ENCODE measurements at places on chromosomes 13 and 19.

GRCh38 chr19:11489378-11489777, 8.5 kb upstream of the ELAVL3 start:
- no peak for DNase-seq

DNA sequence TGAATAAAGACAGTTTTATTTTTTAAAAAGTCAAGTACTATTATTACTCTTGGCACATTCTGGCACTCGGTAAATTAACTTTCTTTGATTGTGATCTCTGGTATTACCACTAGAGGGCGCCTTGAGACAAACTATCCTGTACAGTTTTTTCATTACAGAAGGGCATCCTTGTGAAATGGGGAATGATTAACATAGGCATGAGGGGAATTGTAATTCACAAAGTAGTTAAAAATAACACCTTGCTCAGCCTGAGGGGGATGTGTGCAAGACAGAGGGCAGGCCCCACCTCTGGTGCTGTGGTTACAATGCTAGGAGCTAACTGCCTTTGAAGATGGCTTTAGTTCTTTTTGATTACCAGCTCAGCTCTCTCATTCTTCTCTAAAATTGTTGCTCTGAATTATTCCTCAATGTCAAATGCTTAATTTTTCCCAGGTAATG, 24.2 kb upstream of the C1QTNF9B start:
- DNase-seq = peak; percentile 70

GRCh38 chr13:30892966-30893365, 13.1 kb upstream of the MEDAG start:
- peak; percentile 61 for DNase-seq

- DNase-seq = no peak
Measured at GRCh38 chr13:60369242-60369641, 27.8 kb upstream of the TDRD3 start.

DNA sequence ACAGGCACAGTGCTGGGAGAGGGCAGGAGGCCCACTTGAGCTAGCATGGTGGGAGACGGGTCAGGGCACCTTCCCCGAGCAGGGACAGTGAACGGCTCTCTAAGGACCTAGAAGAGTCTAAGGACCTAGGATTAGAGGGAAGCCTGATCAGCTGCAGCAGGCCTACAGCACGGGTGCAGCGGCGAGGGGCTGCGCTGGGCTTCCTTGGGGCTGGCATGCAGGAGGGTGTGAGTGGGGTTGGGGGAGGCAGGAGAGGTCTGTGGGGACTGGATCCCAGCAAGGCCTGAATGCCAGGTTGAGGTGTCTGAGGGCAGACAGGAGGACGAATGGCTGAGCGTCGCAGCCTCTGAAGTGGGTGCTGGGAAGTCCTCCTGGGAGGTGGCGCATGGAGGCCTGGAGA, 3.6 kb downstream of the SCAF1 start:
- no peak for DNase-seq

DNA sequence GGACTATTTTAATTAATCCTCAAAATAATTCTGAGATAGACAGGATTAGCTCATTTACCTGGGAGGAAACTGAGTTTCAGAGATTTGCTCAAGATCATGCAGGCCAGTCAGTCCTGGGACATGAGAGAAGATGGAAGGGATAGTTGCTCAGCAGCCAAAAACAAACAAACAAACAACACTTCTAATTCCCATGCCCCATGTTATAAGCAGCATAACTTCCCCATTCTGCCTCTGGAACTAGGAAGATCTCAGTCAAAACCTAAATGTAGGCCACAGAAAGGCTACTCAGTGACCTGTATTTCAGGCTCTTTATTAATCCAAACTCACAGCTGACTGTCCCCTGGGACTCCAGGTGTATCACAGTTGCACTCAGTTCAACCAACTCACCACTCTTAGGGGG, 489.2 kb upstream of the NBEA start:
- no peak for DNase-seq

GRCh38 chr19:19405971-19406877, 749 bp downstream of the GATAD2A start:
- DNase-seq = peak; percentile 51

Measured in fibroblast of skin of scalp (primary cell).